ENCODE measurements at places on chromosomes 1 and 21. TPM values are rescaled to one million over a fixed set of nuclear protein-coding genes. Genes with fewer than 3 reads are reported as not detected.

GRCh38 chr1:206679738-206680211, 4.9 kb upstream of the MAPKAPK2 start:
- no peak for DNase-seq
- H3K27me3 ChIP-seq: no peaks in the 10 kb centered on the region
- H3K27ac ChIP-seq: no peak overlapping the region

- DNase-seq: no peak
- no peak overlapping the region for H3K4me3 ChIP-seq
- H3K4me1 ChIP-seq: no peaks in the 10 kb centered on the region
- H3K36me3 ChIP-seq: no peaks in the 10 kb centered on the region
Observed at GRCh38 chr1:91537281-91537986, 36.8 kb downstream of the CDC7 start.

GRCh38 chr1:41900603-41901444, 17.9 kb downstream of the HIVEP3 start:
- H3K4me1 ChIP-seq: no peaks in the 10 kb centered on the region
- H3K27ac ChIP-seq: no peak overlapping the region
- no peaks in the 10 kb centered on the region for H3K36me3 ChIP-seq
- H3K4me3 ChIP-seq: no peak overlapping the region
- no peak for DNase-seq

DNA sequence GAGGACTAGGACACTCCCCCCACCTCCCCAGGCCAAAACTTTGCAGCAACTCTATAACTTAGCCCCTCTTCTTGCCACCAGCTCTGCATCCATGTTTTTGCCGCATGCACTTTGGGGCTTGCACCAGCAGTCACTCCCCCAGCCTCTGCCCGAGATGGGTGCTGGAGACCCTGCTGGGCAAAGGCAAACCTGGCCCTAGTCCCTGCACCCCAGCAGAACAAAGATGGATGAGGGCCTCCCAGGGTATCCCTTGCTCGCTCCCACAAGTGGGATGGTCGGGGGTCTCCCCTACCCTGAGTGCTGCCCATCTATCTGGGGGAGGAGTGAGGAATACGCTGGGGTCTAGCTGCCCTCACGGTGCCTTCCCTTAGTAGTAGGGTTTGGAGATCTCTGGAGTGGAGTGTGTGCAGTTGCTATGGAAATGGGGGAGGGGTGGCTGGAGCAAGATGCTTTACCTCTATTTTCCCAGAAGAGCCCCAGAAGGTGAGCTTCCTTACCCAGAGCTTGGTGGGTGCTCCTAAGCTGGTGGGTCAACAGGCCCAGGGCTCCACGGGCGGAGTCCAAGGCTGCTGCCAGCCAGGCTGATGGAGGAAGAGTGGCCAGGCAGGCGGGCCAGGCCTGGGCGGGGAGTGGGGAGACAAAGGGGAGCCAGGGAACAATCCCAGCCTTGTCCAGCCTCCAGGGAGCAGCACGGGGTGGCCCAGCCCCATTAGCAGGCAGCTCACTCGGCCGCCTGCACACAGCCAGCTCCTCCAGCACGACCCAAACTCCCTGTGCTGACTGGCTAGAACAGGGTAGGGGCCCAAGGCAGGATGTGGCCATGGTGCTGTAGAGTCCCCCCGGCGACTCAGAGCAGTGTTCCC, at the start of gene PAQR6:
TSS of gene PAQR6 (minus strand) at position 597 of the 863 bp plus-strand sequence. CDS start 1,325 bp downstream, outside the sequence.
- H3K4me3 ChIP-seq: no peak within 1 kb of the TSS
- H3K36me3 ChIP-seq: peaks cover 23% of the 10 kb centered on the region
- no peaks in the 10 kb centered on the region for H3K4me1 ChIP-seq
- DNase-seq: no peak

Gene TP53BP2
- 46.4 TPM for total RNA-seq

Gene FCGR1A
- 2.9 TPM for total RNA-seq

Gene NECAP2
- 26.7 TPM for total RNA-seq
